ENCODE measurements at places on chromosomes 12 and 14.

- no peak for DNase-seq
Measured at GRCh38 chr14:33792009-33792719, 158.7 kb downstream of the EGLN3 start.

DNA sequence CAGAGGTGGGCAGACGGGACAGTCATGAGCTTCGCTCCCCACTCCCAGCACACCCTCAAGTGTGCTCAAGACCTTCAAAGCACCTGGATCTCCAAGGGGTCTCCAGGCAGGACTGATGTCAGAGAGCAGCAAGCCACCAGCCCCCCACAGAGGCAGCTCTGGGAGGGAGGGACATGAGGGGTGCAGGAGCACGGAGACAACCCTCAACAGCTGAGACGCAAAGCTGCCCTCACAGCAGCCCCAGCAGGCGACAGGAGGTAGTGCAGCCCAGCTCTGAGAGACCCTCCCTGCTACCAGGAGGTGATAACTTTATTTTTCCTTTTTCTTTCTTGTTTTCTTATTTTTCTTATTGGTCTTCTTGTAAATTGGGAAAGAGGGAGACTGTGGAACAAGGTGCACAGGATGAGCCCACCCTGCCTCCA lies 17.9 kb downstream of the SIVA1 start:
- DNase-seq = no peak

GRCh38 chr12:132235116-132235820 lies 91.0 kb downstream of the NOC4L start:
- no peak for DNase-seq

- DNase-seq = no peak
Measured at GRCh38 chr14:57863471-57863870, 2.4 kb downstream of the SLC35F4 start.

DNA sequence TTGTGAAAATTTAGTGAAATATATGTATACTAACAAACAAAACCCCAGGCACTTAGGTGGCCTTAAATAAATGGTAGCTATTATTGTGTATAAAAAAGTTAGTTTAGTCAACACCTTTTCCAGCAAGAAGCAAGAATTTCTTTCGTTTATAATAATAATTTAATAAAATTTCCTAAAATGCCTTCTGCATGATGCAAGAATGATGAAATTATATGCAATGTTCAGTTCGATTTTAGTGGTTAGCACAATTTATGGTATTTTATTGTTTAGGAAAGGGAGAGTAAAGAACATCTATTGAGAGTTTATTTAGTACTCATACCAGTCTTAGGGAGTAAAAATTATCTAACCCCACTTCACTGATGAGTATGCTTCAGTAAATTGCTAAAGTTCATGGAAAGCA lies 290.8 kb downstream of the APAF1 start:
- DNase-seq = no peak

- DNase-seq = peak; percentile 91
Measured at GRCh38 chr12:72230589-72230988, 41.6 kb upstream of the TRHDE start.

DNA sequence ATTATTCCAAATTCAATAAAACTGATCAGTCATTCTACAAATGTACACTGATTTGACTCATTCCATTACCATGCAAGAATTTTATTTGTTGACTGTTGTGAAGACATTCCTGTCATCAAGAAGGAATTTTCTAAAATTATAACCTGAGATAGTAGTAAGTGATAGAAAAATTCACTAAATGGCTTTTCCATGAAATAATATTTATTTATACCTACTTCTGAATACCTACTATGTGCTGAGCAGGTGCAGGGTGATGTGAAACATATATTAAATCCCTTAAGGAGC lies 841.7 kb downstream of the NRXN3 start:
- peak; percentile 67 for DNase-seq

- DNase-seq = no peak
Measured at GRCh38 chr12:125586441-125586840, 521.2 kb downstream of the AACS start.

GRCh38 chr14:35284506-35284905 lies 7.7 kb upstream of the PSMA6 start:
- no peak for DNase-seq

DNA sequence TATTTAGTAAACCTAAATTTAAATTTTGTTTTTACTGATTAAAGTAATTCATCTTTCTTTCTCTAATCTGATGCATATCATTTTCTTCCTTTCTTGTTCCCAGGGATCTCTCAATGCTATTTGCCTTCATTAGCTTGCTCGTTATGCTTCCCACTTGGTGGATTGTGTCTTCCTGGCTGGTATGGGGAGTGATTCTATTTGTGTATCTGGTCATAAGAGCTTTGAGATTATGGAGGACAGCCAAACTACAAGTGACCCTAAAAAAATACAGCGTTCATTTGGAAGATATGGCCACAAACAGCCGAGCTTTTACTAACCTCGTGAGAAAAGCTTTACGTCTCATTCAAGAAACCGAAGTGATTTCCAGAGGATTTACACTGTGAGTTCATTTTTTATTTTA lies 48.6 kb downstream of the VEZT start:
- no peak for DNase-seq

DNA sequence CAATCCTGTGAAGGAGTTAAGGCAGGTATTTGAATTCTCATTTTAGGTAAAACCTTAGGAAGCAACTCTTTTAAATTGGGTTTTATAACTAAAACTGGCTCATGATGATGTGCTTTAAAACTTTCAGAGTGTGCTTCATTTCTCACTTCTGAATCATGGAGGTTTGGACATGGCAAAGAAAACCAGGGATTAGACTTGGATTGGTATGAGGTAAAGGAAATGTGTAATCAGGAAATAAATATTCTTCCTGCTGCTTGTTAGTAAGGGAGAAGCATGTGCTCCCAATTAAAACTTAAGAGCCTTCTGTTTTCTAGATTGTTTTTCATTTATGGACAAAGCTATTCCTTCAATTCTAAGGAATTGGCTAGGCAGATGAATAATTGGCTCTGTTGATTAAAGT lies 57.4 kb downstream of the FBXO33 start:
- DNase-seq = peak; percentile 82

DNA sequence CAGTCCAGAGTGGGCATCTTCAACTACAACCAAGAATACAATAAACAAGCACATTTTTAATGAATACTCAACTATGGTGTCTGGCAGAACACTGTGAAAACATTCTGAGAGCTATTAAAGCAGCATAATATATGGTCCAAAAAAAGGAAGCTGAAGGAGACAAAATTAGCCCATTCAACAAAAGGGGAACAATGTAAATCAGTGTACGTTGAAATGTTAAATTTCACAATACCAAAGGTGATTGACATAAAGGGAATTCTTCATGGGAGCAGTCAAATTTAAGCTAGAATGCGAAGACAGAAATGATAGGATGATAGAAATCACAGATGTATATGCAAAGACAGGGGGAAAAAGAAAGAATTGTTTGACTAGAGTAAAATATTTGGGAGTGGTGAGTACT lies 41.3 kb upstream of the SYCP3 start:
- DNase-seq = no peak

DNA sequence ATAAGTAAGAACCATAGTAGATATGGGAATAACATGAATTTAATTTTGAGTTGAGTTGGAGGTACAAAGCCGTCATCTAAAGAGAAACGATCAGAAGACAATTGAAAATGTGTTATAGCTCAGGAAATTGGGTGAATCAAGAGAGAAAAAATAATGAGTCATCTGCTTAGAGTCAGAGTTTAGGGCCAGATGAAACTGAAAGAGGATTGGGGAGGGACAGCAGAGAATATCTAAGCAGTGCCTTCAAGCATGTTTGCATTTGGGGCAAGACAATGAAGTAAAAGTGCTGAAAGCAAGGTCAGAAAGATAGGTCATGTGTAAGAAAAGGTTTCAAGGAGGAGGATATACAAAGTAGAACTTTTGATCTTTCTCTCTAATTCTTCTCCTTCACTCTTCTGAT lies 49.4 kb downstream of the SLC15A5 start:
- DNase-seq = no peak

DNA sequence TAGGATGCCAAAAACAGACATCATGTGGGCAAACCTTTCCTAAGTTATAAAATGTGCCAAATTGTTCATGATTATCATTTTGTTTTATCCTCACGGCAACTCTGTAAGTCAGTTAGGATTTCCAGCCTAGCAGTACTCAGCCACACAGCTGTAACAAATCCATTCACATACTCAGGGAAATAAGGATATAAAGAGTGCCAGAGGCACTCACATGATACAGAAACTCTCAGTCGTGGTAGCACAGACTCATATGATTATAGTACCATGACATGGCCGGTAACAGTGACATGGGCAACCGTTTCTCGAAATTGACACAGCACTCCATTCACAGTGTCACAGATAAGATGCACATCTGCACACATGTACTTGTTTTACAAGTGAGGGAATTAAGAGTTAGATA lies 344.2 kb downstream of the LRIG3 start:
- DNase-seq = no peak

Measured in fibroblast of skin of right biceps (primary cell).